ENCODE measurements at places on chromosomes 6 and 20.

DNA sequence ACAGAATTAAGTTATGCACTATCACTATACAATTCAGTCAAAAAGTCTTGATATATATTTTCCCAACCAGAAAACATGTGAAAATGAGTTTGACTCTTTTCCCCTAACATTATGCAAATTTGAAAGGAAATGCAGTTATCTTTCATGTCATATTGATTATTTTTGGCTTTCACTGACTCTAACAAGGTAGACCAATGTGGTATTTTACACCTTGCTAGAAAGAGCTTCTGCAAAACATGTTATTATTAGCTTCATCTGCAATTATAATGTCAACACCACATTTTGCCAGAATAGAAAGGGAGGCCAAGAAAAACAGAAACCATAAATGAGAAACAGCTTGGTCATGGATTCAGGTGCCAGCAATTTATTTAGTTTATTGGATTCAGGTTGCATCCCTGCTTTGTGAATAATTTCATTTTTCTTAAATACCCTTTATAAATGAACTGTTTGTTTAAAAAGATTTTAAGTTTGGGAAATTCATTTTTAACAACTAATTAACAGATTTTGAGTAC is 226.1 kb upstream of the GJE1 start:
- no peak for DNase-seq

DNA sequence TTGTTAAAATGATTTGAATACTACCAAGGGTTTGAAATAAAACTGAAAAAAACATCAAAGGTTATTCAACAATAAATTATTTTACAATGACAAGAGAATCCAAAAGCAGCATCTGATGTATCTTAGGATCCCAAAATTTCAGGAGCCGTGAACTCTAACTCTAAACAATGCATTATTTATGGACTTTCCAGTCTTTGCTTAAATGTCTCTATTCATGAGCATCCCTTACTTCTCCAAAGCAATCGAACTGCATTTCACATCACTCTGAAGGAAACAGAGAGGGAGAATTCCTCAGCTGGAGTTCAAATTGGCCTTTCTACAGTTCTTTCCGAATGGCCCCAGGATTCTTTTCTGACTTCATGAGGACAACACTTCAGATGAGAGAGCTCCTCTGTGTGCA is 229.1 kb downstream of the CBLN4 start:
- DNase-seq, result no peak

DNA sequence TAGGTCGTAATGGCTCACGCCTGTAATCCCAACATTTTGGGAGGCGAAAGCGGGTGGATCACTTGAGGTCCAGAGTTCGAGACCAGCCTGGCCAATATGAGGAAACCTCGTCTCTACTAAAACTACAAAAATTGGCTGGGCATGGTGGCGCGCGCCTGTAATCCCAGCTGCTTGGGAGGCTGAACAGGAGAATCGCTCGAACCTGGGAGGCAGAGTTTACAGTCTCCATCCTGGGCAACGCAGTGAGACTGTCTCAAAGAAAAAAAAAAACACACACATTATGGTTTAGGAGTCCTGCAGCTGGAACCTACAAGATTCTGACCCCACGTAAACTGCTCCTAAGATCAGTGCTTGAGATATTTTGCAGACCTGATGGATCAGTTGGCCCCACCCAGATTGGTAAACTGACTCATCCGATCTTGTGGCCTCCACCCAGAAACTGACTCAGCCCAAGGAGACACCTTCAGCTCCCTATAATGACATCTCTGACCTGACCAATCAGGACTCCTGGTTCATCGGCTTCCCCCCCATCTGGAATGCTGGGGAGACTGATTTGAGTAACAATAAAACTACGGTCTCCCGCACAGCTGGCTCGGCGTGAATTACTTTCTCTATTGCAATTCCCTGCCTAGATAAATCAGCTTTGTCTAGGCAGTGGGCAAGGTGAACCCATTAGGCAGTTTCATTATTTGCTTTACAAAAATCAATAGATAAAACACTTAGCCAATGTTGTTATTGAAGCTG is 96.2 kb upstream of the BTN3A2 start:
- DNase-seq, result no peak

DNA sequence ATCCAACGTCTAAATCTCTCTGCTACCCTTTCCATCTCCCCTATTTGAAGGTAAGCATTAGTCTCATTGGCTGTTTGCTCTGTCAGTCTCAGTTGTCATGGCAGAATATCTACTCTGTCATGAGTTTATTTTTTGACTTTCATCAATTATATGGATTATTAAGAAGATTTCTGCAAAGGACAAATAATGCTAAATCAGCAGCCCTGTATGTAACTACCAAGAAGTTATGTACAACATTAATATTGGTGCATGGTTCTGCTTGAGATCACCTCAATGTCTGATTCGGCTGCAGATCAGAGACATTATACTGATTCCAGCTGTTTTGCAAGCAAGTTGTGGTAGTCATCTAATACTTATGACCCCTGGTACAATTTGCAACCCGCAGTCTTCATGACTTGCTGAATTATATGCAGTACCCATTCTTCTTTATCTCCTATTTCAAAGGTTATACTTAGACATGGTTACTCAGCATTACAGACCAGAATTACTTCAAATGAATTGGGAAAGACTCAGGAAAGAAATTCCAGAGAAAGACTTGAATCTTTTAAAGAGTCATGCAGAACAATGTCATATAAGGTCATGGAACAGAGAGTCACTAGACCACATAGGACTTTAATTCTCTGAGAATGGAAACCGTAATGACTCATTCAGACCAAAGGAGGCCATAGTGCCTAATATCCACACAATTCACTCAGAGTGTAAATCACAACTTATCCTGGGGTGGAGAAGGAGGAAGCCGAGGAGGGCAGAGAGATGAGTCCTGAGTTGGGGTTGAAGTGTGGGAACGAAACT is 201.4 kb downstream of the IBTK start:
- DNase-seq, result no peak

Data from CD4-positive, alpha-beta T cell treated with Interleukin-15 for 1 hour (primary cell).